ENCODE measurements at places on chromosomes 16 and 17.
A peak's percentile ranks its signal among the peaks of the same experiment; 100 is the strongest.

DNA sequence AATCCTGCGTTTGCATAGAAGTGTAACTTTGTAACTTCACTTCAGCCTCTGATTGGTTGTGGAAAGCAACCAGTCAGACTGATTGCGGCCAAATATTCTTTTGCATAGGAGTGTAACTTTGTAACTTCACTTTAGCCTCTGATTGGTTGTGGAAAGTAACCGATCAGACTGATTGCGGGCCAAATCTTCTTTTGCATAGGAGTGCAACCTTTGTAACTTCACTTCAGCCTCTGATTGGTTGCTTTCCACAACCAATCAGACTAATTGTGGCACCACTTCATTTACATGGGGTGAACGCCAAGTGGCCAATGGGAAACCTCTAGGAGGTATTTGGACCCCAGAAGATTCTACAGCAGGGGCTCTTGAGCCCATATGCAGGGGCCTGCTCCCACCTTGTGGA, 1.8 kb upstream of the TMEM98 start:
- no peak for DNase-seq

DNA sequence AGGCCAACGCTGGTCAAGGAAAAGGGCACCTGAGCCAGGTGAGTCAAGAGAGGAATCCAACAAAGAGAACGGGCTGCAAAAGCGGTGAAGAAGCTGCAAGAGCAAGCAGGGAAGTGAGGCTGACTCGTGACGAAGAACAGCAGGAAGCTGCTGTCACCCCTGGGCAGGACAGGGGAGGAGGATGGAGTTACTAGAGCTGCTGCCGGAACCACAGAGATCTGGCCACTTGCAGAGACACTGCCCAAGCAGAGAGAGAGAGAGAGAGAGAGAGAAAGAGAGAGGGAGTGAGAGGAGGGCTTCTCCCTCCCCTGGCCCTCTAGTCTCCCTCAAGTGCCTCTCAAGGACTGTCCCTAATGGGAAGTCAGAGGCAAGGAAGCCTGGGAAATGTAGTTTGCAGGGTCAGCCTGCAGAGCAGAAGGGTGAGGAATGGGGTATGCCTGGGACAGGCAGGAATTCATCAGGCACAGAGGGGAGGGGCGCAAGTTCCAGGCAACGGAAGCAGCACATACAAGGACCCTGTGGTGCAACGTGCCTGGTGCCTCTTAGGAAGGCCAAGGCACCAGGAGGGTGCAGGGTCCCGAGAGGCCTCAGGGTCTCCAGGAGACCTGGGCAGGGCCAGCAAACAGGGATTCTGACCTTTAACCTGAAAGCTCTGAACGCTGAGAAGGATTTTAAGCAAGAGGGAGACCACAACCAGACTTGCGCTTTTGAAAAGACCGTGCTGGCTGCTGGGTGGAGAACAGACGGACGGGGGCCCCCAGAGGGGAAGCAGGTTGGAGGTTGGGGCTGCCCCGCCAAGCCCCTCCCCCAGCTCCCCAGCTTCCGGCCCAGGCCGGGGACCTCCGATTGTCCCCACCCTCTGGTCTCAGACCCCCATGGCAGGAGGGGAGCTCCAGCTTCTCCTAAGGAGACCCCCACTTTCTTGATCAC, 45.8 kb upstream of the CIBAR2 start:
- no peak for DNase-seq

- no peak for DNase-seq
These were observed 46.4 kb downstream of the CNGB1 start for GRCh38 chr16:57924514-57924913.

DNA sequence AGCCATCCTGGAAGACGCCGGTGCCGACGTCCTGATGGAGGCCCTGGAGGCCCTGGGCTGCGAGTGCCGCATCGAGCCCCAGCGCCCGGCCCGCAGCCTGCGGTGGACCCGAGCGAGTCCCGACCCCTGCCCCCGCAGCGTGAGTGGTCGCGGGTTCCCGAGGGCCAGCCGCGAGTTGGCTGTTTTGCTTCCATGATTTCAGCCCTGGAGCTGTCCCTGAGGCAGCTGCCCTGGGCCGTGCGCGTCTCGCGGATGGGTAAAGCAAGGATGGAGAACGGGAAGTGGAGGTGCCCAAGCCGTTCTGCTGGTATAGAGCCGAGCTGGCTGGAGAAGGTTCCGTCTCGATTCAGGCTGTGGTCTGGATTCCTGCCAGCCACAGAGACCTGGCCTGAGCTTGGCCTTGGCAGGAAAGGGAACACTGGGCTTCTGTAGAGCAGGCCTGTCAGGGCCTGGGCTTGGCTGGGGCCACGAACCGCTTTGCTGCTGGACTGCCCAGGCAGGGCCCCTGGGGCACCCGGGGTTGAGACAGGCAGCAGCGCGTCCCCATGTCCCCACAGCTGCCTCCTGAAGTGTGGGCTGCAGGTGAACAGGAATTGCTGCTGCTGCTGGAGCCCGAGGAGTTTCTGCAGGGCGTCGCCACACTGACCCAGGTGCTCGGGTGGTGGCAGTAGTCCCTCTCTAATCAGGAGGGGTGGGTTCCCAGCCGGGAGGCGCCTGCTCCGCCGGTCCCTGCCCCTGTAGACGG, 941 bp upstream of the MRPS34 start:
- DNase-seq = no peak

GRCh38 chr17:72258711-72259110, 137.9 kb downstream of the SOX9 start:
- no peak for DNase-seq

GRCh38 chr17:31917065-31917529, 15.6 kb upstream of the UTP6 start:
- DNase-seq = no peak

DNA sequence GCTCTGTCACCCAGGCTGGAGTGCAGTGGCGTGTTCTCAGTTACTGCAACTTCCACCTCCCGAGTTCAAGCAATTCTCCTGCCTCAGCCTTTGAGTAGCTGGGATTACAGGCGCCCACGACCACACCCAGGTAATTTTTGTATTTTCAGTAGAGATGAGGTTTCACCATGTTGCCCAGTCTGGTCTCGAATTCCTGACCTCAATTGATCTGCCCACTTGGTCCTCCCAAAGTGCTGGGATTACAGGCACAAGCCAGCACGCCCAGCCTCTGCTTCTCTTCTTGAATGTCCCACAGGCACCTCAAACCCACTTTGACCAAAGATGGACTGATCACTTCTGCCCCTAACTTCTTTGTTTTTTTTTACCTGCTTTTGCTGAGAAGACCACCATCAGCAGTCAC, 4.6 kb upstream of the ARL5C start:
- no peak for DNase-seq

GRCh38 chr16:46918905-46919792, 35.0 kb downstream of the GPT2 start:
- no peak for DNase-seq

- peak; percentile 28 for DNase-seq
These were observed 19.0 kb downstream of the HEATR9 start for GRCh38 chr17:35849469-35850348.

DNA sequence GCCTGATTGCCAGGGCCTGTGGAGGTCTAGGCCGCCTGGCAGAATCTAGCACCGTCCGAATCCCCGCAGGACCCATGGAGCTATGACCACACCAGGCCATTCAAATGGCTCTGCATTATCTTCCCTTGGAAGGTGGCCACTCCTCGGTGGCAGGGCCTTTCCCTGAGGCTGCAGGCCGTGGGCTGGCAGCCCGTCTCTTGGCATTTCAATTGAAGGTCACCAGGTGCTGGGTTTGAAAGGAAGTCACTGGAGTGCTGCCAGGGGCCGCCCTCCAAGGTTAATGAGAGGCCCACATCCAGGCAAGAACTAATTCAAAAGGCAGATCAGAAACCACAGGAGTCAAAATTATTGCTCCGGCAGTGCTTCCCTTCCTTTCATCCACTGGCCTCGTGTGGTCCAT, 27.7 kb upstream of the CACNG5 start:
- no peak for DNase-seq
